ENCODE measurements at places on chromosomes 3 and 15. TPM values are rescaled to one million over a fixed set of nuclear protein-coding genes. Genes with fewer than 3 reads are reported as not detected.

DNA sequence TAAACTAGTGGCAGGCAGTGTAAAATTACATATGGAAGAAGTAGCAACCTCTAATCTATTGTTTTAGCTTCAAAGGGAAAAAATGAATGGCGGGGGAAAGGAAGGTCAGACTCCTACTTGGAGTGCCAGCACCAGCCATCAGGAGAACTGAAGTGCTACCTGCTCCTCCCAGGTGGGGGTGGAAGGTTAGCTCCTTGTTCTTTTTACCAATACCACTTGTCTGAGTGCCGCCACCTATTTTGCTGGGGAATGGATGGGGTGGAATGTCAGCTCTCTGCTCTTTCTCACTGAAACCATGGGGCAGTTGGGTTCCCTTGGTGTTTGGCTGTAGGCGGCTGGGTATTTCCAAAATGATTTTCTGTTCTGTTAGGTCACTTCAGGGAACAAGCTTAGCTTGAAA is 428.7 kb upstream of the EPHA3 start:
- no peak overlapping the region for H3K4me3 ChIP-seq
- no peaks in the 10 kb centered on the region for H3K27me3 ChIP-seq
- no peak overlapping the region for H3K27ac ChIP-seq
- no peaks in the 10 kb centered on the region for H3K36me3 ChIP-seq
- no peaks in the 10 kb centered on the region for H3K4me1 ChIP-seq

MYEF2 gene
- total RNA-seq, result 28.5 TPM

- H3K4me3 ChIP-seq, result no peak overlapping the region
- no peak overlapping the region for H3K27ac ChIP-seq
- no peaks in the 10 kb centered on the region for H3K4me1 ChIP-seq
- DNase-seq, result no peak
Measured at GRCh38 chr3:32901005-32901932, 50.2 kb upstream of the CCR4 start.

DNA sequence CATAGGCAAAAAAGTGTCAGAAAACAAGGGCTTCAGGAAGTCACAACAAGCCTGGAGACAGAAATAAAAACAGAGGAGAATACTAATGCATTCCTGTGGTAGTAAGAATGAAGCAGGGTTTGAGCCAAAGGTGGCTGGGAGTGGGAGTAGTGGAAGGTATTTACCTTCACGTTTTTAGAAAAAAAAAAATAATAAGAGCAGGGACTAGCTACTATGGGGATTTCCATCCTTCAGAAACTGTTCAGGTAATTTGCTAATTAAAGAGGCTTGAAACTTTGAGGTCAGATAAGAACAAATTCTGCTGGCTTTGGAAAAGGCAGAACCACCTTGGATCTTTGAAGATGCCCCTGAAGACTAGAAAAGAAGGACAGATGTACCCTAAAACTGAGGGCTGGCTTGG is 18.4 kb downstream of the ILDR1 start:
- no peaks in the 10 kb centered on the region for H3K36me3 ChIP-seq
- H3K27ac ChIP-seq, result no peak overlapping the region
- no peak for DNase-seq
- no peaks in the 10 kb centered on the region for H3K4me1 ChIP-seq
- no peak overlapping the region for H3K4me3 ChIP-seq

DNA sequence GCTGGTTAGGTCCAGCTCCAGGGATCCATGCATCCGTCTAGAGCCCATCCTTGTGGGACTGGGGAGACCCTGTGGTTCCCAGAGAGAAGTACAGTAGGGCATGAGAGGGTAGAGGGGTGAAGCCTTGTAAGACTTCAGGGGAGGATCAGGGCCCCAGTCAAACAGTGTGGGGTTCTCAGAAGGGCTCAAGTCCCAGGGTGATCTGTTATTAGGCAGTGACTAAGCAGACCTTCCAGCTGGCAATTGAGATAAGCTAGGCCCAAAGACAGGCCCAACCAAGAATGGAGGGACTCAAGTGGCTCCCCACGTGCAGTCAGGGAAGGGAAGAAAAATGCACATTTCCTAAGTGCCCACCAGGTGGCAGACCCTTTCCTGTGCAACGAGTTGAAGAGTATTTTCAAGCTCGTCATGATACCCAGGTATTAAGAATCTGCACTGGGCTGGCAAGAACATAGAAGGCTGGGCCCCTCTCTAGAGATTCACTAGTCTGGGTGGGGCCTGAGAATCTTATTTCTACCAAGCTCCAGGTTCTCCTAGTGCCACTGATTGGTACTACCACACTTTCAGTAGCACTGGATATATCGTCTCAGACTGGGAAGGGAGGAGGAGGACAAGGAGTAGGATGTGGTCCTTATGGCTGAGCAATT is 240.8 kb downstream of the NR1D2 start:
- DNase-seq, result no peak
- H3K27ac ChIP-seq, result no peak overlapping the region
- no peaks in the 10 kb centered on the region for H3K27me3 ChIP-seq
- no peaks in the 10 kb centered on the region for H3K4me1 ChIP-seq

MESP1 gene
- 0.50 TPM for total RNA-seq

GHSR gene
- not detected for total RNA-seq

DNA sequence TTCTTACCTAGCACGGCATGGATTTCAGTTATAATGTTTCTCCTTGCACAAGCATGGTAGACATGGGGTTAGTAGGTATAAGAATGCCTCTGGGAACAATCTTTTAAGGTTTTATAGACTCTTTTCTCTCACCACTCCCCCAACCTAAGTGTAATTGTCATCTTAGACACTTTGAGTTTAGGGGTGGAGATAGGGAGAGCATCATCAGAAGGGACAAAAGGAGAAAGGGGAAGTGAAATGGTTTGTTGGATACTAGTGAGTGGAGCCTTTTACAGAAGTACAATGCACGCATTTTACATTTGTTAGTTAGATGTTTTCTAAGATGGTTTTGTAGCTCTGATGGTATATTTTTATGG is 189.2 kb downstream of the TP63 start:
- no peaks in the 10 kb centered on the region for H3K4me1 ChIP-seq
- no peak overlapping the region for H3K4me3 ChIP-seq
- H3K27ac ChIP-seq, result no peak overlapping the region
- no peak for DNase-seq
- H3K27me3 ChIP-seq, result no peaks in the 10 kb centered on the region
- H3K36me3 ChIP-seq, result no peaks in the 10 kb centered on the region

WDR49 gene
- 0.11 TPM for total RNA-seq

- H3K27me3 ChIP-seq, result no peaks in the 10 kb centered on the region
- peaks cover 41% of the 10 kb centered on the region for H3K4me1 ChIP-seq
- peak overlapping the region; percentile 94 for H3K27ac ChIP-seq
- peaks cover 3% of the 10 kb centered on the region for H3K36me3 ChIP-seq
- peak overlapping the region; percentile 91 for H3K4me3 ChIP-seq
- DNase-seq, result no peak
Measured at GRCh38 chr3:177194299-177194698, 3.0 kb downstream of the TBL1XR1 start.

DNA sequence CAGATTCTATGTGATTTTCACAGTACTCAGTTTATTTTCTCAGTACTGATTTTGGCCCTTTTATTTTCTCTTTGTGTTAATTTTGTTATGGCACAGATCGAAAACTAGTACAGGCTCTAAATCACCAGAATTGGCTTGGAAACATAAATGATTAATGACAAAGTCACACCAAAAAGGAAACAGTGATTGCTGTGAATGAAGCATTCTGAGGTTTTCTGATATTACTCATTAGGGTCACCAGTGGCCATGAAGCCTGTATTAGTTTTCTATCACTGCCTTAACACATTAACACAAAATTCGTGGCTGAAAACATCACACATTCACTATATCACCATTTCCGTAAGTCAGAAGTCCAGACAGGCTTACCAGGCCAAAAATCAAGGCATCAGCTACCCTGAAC is 343.0 kb upstream of the THRB start:
- no peak for DNase-seq
- no peak overlapping the region for H3K27ac ChIP-seq
- no peak overlapping the region for H3K4me3 ChIP-seq
- H3K27me3 ChIP-seq, result no peaks in the 10 kb centered on the region

GRCh38 chr3:37856381-37856780 is 5.3 kb upstream of the CTDSPL start:
- no peak overlapping the region for H3K27ac ChIP-seq
- no peaks in the 10 kb centered on the region for H3K27me3 ChIP-seq
- peaks cover 7% of the 10 kb centered on the region for H3K4me1 ChIP-seq
- DNase-seq, result no peak
- no peaks in the 10 kb centered on the region for H3K36me3 ChIP-seq

LOXL1 gene
- 2.0 TPM for total RNA-seq

GRCh38 chr3:107745354-107745753 is 222.6 kb downstream of the BBX start:
- H3K36me3 ChIP-seq, result no peaks in the 10 kb centered on the region
- no peak overlapping the region for H3K4me3 ChIP-seq
- no peak for DNase-seq
- no peaks in the 10 kb centered on the region for H3K4me1 ChIP-seq
- no peaks in the 10 kb centered on the region for H3K27me3 ChIP-seq
- H3K27ac ChIP-seq, result no peak overlapping the region

GRCh38 chr15:78259232-78259631 is 5.1 kb upstream of the DNAJA4 start:
- no peak for DNase-seq
- no peaks in the 10 kb centered on the region for H3K36me3 ChIP-seq
- no peaks in the 10 kb centered on the region for H3K27me3 ChIP-seq
- no peak overlapping the region for H3K27ac ChIP-seq
- H3K4me1 ChIP-seq, result no peaks in the 10 kb centered on the region

DNA sequence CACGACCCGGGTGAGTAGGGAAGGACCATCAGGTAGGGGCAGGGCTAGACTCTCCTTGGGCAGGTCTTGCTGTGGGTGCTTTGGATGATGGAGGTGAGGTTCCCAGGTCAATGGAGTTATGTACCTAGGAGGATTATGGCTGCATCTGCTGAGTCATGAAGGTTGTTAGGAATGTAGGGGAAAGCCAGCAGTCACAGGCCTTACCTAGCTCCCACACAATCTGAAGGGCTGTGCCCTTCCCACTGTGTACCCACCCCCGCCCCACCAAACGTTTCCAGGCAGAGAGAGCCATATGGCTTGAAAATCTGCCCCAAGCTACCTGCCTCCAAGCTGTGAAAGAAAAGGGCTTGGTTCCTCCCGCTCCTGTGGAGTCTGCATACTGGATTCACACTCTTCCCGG is 573.4 kb upstream of the DPPA4 start:
- no peaks in the 10 kb centered on the region for H3K36me3 ChIP-seq
- no peaks in the 10 kb centered on the region for H3K27me3 ChIP-seq
- no peak overlapping the region for H3K4me3 ChIP-seq
- no peaks in the 10 kb centered on the region for H3K4me1 ChIP-seq

CD200 gene
- total RNA-seq, result 2.9 TPM
